ENCODE measurements at places on chromosomes 16 and 17. TPM values are rescaled to one million over a fixed set of nuclear protein-coding genes. Genes with fewer than 3 reads are reported as not detected.

Gene ANKS4B
- total RNA-seq = 0.02 TPM

Gene RNFT1
- total RNA-seq = 10.6 TPM

Gene MPV17L
- total RNA-seq = 5.7 TPM

Gene ALOX12B
- total RNA-seq = 1.6 TPM

Gene AGRP
- total RNA-seq = not detected

Gene FSCN2
- total RNA-seq = 0.82 TPM

Gene MAF
- total RNA-seq = 0.26 TPM

Gene RNF167
- total RNA-seq = 139 TPM

Gene CD68
- total RNA-seq = 33.6 TPM

Gene DHX38
- total RNA-seq = 52.6 TPM

Gene STX1B
- 2.3 TPM for total RNA-seq

Gene EXOC3L1
- 0.05 TPM for total RNA-seq

Data from A549 treated with dexamethasone at 1 μM for 4 hours (cell line).